ENCODE measurements at places on chromosomes 1 and 21.

GRCh38 chr1:210428696-210429095 is 100.0 kb downstream of the HHAT start:
- DNase-seq, result no peak

GRCh38 chr21:32728456-32728839 is 635 bp upstream of the SYNJ1 start:
- DNase-seq, result no peak

DNA sequence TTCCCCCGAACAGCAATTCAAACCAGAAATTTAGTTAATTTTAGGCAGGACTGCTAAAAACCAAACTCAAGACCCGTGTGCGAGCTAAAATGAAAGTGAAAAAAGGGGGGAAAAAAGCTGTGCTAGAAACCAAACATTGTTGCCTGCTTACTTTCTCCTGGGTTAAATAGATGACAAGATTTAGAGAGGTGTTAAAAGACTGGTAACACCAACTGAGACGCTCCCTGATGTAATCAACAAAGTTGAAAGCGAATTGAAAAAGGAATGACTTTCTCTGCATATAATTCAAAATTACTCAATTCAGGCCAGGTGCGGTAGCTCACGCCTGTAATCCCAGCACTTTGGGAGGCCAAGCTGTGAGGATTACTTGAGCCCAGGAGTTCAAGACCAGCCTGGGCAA is 6.8 kb downstream of the CDCA8 start:
- DNase-seq, result no peak

GRCh38 chr1:26603856-26604255 is 74.3 kb downstream of the RPS6KA1 start:
- DNase-seq, result no peak

DNA sequence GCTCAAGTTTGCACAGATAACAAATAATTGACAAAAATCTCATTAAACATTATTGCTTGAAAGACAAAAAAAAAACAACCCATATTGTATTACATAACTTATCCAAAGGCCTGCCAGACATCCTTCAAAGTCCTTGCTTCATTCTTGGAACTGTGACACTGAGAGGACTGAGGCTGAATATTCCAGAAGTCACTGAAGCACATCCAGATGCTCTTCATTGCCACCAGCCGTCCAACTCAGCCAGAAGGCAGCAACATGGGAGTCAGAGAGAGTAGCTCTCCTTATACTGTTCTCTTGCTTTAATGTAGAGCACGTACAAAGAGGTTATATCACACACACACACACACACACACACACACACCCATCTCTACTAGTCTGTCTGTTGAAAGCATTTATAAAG is 755.0 kb downstream of the LTN1 start:
- no peak for DNase-seq

Measured in choroid plexus epithelial cell (primary cell).